Activated T-cell treated with anti-CD3 and anti-CD28 coated beads, Interleukin-2, amount 50 U/mL, for 24 hours (primary cell): ENCODE measurements at places on chromosomes 1 and 21.
A peak's percentile ranks its signal among the peaks of the same experiment; 100 is the strongest.

GRCh38 chr1:101344745-101345144 is 107.9 kb downstream of the S1PR1 start:
- no peak overlapping the region for H3K27ac ChIP-seq
- H3K4me1 ChIP-seq: peaks cover 37% of the 10 kb centered on the region
- H3K27me3 ChIP-seq: no peaks in the 10 kb centered on the region

GRCh38 chr1:23184212-23184934 is 15.7 kb upstream of the LUZP1 start:
- no peaks in the 10 kb centered on the region for H3K36me3 ChIP-seq
- H3K27ac ChIP-seq: no peak overlapping the region
- peak overlapping the region; percentile 65 for H3K4me3 ChIP-seq

DNA sequence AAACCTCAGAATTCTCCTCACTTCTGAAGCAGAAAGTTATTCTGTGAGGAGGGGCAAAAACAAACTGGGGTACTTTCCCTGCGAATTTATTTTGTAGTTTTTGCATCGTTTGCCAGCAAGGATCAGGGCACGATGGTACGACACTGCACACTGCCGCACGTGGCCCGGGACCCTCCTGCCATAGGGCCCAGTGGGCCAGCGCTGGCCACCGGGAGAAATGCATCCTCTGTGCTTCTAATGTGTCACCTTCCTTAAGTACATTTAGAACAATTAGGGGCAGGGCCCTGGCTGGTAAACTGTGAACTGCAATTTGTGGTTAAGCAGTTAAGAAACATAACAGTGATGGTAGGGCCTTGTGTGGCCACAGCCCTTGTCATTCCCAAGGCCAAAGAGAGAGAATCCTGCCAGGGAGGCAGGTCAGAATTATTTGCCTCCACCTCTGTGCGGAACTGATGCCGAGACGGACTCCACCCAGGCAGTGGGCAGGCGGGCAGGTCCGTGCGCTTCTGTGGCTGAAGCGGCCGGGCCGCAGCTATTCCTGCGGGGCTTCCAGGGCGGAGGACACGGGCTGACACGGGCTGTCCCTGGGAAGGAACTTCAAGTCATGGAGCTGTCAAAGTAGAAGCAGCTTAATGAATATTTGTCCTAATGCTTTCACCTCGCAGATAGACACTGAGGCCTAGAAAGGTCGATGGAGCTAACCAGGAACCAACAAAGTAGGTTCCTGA is 12.5 kb downstream of the GPR137B start:
- no peak overlapping the region for H3K27ac ChIP-seq
- H3K4me1 ChIP-seq: peaks cover 32% of the 10 kb centered on the region
- H3K4me3 ChIP-seq: no peak overlapping the region
- H3K27me3 ChIP-seq: no peaks in the 10 kb centered on the region

DNA sequence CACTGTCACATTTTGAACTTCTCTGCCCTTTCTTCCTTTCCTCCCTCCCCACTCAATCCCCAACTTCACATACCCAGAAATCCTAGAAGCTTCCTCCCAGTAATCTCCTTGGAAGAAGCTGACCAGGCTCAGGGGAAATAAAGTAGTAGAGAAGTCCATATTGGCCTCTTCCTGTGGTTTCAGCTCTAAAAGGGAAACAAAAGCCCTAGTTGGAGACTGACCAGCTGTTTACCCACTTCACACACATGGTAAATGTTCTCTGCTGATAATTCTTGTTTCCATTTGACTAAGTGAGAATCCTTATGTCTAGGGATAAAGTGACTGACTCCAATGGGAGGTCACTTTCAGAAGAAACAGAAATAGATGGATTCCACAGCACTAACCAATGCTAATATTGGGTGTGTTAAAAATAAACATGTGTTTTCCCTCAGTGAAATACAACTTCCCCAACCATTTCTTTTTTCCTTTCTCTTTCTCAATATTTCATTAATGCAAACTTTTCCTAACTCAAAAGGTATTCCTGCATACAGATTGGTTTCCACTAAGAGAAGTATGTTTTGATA is 178.9 kb upstream of the DPT start:
- H3K27me3 ChIP-seq: peaks cover 11% of the 10 kb centered on the region
- no peak overlapping the region for H3K27ac ChIP-seq
- H3K4me3 ChIP-seq: no peak overlapping the region
- H3K36me3 ChIP-seq: no peaks in the 10 kb centered on the region
- DNase-seq: no peak

DNA sequence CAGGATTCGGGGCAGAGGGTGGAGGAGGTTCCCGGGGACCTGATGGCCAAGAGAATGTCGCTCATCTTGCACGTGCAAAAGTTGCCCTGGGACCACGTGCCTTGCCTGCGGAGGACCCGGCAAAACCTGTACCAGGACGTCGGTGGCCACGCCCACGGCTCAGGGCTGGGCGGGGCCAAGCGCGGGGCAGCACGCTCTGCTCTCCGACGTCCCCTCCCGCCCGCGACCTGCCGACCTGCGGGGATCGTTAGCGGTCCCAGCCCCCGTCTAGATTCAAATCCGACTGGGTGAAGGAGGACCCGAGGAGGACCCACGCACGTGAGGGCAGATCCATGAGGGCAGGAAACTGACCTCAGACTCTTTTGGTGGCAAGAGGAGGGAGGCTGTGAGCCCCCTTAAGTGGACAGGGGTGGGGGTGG is at the start of gene C1orf167:
C1orf167 (plus strand) TSS at position 206 of the 419 bp plus-strand sequence. CDS start 2,208 bp downstream, outside the sequence.
- H3K36me3 ChIP-seq: no peaks in the 10 kb centered on the region
- peaks cover 6% of the 10 kb centered on the region for H3K4me1 ChIP-seq
- no peak within 1 kb of the TSS for H3K4me3 ChIP-seq
- H3K27ac ChIP-seq: no peak within 1 kb of the TSS
- peak; percentile 62 for DNase-seq

DNA sequence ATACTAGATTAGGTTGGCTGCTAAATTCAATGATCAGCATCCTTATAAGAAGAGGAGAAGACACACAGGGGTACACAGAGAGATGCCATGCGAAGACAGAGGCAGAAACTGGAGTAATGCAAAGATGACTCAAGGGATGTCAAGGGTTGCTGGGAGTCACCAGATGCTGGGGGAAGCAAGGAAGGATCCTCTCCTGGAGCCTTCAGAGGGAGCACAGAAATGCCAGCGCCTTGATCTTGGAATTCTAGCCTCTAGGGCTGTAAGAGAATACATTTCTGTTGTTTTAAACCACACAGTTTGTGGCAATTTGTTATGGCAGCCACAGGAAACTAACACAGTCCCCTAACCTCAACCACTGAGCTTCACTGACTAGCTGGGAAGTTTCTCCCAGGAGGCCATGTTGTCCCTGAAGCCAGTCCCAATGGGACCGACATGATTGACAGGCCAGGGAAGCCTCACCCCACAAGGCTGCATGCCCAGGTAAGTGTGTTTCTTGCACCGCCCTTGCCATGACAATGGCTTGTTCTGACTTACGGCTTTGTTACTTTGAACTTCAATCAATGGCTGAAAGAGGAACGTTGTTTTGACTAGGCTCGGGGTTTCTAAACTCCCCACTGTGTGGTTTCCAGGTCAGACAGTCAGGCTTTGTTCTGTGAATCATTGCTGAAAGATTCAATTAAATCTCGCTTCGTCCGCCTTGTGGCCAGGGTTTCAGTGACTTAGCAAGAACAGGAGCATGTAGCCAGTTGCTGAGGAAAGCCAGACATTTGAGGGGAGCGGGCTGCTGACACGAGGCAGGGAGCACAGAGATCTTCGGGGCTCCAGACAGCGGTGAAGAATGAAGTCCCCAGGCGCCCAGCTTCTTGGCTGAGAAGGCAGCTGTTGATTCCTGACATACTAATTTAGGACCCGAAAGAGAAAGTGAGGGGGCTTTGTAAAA is 62.3 kb downstream of the RUNX1 start:
- H3K4me3 ChIP-seq: peak overlapping the region; percentile 73
- peaks cover 95% of the 10 kb centered on the region for H3K4me1 ChIP-seq
- H3K36me3 ChIP-seq: peaks cover 22% of the 10 kb centered on the region
- H3K27me3 ChIP-seq: no peaks in the 10 kb centered on the region
- peak overlapping the region; percentile 97 for H3K27ac ChIP-seq

DNA sequence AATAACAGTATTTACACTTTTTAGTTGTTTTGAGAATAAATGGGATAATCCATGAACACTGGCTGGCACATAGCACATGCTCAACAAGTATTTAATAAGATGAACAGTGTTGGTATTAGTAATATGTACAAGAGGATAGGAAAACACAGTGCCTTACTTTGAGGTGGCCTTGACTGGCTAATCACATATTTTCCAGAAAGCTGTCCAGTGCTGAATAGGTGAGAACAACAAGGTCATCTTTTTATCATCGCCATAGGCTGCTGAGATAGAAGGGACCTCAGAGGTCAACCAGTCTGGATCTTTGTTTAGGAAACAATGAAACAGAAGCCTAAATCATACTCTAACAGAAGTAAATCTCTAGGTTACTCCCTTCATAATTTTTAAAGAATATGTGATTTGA is 89.7 kb upstream of the BCL9 start:
- DNase-seq: no peak
- H3K36me3 ChIP-seq: no peaks in the 10 kb centered on the region
- peaks cover 44% of the 10 kb centered on the region for H3K27me3 ChIP-seq
- no peak overlapping the region for H3K4me3 ChIP-seq
- no peak overlapping the region for H3K27ac ChIP-seq
- no peaks in the 10 kb centered on the region for H3K4me1 ChIP-seq

GRCh38 chr1:27626031-27626935 is 8.7 kb downstream of the FGR start:
- no peak overlapping the region for H3K4me3 ChIP-seq
- peaks cover 30% of the 10 kb centered on the region for H3K4me1 ChIP-seq
- peak overlapping the region; percentile 34 for H3K27ac ChIP-seq
- no peaks in the 10 kb centered on the region for H3K36me3 ChIP-seq

GRCh38 chr1:100941580-100942216 is 45.8 kb downstream of the SLC30A7 start:
- peaks cover 2% of the 10 kb centered on the region for H3K27me3 ChIP-seq
- peak overlapping the region; percentile 97 for H3K27ac ChIP-seq
- H3K36me3 ChIP-seq: peaks cover 90% of the 10 kb centered on the region
- H3K4me1 ChIP-seq: peaks cover 53% of the 10 kb centered on the region

- no peaks in the 10 kb centered on the region for H3K36me3 ChIP-seq
- H3K4me3 ChIP-seq: no peak overlapping the region
- H3K27ac ChIP-seq: no peak overlapping the region
- H3K27me3 ChIP-seq: no peaks in the 10 kb centered on the region
- no peaks in the 10 kb centered on the region for H3K4me1 ChIP-seq
Measured at GRCh38 chr1:238628110-238628509, 737.4 kb upstream of the ZP4 start.

- H3K36me3 ChIP-seq: no peaks in the 10 kb centered on the region
- no peak overlapping the region for H3K4me3 ChIP-seq
- H3K27ac ChIP-seq: no peak overlapping the region
- peaks cover 7% of the 10 kb centered on the region for H3K27me3 ChIP-seq
Measured at GRCh38 chr21:44686000-44686781, 4.2 kb upstream of the KRTAP12-1 start.

DNA sequence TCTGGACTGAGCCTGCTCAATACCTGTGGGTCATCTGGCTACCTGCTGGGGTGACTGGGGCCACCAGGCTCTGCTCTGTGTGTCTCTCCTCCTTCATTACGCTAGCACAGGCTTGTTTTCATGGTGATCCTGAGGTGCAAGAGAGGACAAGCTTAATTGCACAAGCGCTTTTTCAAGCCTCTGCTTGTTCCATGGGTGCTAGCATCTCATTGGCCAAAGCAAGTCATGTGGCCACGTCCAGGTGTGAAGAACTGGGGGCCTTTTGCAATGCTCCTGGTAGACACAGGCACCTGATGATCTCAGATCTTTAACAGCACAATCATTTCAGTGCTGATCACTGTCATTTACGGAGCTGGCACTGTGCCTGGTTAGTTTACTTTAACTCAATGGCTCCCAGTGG is 114.6 kb downstream of the KAZN start:
- H3K36me3 ChIP-seq: no peaks in the 10 kb centered on the region
- H3K4me3 ChIP-seq: no peak overlapping the region
- DNase-seq: no peak
- H3K27me3 ChIP-seq: no peaks in the 10 kb centered on the region
